ENCODE measurements at places on chromosomes 1 and 21.
A peak's percentile ranks its signal among the peaks of the same experiment; 100 is the strongest.

- no peak for DNase-seq
Observed at GRCh38 chr1:227883073-227883520, 64.6 kb downstream of the WNT9A start.

- no peak for DNase-seq
Observed at GRCh38 chr1:96842215-96842614, 120.6 kb downstream of the PTBP2 start.

DNA sequence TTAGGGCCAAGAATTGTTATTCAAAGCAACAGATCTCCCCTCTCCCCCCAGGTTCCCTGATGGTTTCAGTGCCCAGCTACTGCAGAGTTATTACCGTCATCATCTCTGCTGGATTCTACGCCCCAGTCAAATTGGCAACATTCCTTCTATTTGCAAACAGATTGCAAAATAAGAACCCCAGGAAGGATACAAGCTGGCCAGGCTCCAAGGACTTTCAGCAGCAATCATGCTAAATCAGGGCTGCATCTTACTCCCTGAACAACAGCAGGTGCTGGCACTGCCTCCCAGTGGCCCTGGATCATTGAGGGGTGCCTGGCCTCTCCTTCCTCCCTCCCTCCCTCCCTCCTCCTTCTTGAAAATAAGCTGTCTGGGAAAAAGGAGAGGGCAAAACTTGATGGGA is 521.6 kb upstream of the BEND5 start:
- peak; percentile 15 for DNase-seq

DNA sequence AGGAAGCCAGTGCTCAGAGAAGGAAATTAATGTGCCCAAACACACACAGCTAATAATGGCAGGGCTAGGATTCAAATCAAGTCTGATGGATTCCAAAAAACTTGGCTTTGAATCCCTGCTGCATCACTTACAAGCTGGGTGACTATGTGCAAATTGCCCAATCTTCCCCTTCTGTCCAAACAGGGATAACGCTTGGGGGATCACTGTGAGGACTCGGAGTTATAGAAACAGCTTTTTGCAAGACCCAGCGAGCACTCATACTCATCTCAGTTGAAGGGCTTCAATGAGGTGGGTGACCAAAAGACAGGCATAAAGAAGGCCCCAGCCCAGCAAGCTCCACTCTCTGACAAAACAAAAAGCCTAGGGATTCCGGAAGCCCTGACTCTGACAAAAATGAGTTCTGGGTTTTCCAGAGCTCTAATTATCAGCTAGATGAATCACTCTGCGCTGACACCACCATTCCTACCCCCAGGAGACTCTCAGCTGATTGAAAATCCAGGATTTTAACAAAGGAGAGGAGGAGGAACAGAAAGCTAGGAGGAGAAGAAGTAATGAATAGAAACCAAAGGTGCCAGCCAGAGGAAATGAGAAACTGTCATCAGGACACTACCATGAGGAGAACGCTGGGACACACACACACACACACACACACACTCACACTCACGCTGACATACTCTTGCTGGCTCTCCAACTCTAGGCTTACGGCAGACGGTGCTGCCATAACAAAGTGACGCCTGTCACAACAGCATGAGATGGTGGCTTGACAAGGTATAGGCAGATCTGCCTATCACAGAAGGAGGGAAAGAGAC is 1.6 kb upstream of the STK40 start:
- DNase-seq, result no peak

DNA sequence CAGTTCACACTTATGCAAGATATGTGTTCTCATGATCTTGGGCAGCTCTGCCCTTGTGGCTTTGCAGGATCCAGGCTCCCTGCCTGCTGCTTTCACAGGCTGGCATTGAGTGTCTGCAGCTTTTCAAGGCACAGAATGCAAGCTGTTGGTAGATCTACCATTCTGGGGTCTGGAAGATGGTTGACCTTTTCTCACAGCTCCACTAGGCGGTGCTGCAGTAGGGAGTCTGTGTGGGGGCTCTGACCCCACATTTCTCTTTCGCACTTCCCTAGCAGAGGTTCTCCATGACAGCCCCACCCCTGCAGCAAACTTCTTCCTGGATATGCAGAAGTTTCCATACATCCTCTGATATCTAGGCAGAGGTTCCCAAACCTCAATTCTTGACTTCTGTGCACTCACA is 500.5 kb downstream of the BRINP3 start:
- DNase-seq, result peak; percentile 22

DNA sequence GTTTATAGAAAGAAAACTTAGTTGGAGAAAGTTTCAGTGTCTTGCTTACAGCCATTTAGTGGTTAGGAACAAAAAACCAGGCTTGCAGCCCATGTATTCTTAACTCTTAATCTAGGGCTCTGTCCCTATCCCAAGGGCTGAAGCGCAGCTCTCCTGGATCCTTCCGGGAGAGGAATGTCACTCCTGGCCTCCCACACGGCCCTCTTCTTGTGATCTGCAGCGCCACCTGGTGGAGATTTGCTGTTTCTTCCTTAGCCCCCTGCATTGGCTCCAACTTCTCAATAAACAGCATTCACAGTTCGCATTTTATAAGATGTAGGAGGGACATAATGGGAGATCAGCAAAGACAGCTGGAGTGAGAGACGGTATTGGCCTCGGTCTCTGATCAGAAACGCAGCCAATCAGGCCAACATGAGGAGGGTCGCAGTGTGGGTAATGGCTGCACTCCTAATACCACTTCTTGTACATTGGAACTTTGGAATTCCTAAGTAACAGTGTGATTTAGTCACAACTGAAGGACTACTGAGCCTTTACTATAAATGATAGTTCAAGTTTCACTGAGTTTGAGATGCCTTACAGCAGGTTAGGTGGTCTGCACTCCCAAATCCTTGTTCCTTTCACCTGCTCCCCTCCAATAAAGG is 283.4 kb downstream of the ASTN1 start:
- DNase-seq, result peak; percentile 84

GRCh38 chr21:18832950-18833349 is 429.4 kb upstream of the TMPRSS15 start:
- no peak for DNase-seq

DNA sequence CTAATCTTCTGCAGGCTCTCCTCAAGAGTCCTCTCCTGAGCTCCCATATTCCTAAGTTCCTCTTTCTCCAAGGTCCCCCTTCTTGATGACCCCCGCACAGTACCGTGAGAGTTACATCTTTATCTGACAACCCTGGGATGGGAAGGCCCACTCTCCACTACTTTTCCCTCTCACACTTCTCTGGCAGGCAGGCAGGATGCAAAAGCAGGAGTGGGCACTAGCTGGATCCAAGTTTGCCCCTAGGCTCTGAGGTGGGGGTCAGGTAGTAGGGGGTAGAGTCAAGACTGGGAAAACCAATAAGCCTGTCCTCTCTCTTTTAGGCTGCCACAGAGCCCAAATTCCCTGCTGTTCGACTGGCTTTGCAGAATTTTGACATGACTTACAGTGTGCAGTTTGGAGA is 3.9 kb downstream of the NSUN4 start:
- DNase-seq, result no peak

GRCh38 chr1:2158272-2158671 is 36.3 kb downstream of the FAAP20 start:
- DNase-seq, result no peak

DNA sequence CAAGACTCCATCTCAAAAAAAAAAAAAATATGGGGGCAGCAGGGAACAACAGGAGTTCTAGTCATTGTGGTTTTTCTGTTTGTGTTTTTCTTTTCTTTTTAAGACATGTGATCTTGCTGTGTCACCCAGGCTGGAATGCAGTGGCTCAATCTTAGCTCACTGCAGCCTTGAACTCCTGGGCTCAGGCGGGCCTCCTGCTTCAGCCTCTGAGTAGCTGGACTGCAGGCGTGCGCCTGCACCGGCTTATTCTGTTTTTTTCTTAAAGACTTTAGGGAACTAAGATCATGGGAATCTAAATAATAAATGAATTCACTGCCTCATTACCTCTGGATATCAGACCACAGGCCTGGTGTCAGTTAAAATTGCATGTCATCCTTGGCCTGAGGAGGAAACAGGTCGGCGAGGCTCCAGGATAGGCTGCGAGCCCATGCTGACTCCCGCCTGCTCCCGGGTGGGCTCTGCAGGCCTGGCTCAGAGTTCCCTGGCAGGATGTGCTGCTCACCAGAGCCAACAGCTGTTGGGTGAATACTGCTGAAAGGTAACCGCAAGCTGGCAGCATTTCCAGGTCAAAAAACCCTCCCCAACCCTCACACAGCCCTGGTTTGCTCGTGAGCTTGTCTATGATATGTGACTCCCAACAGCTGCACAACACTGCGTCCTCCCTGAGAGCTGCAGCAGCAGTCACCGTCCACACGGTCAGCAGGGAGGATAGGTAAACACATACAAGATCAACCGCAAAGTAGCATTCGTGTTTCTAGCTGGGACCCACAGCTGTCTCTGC is 58.1 kb downstream of the SCCPDH start:
- no peak for DNase-seq

- DNase-seq, result no peak
Observed at GRCh38 chr21:45574691-45575090, 32.5 kb upstream of the SLC19A1 start.

GRCh38 chr21:25254491-25255174 is 352.6 kb downstream of the MRPL39 start:
- DNase-seq, result no peak

- no peak for DNase-seq
Observed at GRCh38 chr1:241590719-241591118, 49.5 kb downstream of the CHML start.

- no peak for DNase-seq
Observed at GRCh38 chr1:70587872-70588366, 176.9 kb downstream of the CTH start.

- DNase-seq, result no peak
Observed at GRCh38 chr1:212234431-212235395, 50.5 kb upstream of the PPP2R5A start.

DNA sequence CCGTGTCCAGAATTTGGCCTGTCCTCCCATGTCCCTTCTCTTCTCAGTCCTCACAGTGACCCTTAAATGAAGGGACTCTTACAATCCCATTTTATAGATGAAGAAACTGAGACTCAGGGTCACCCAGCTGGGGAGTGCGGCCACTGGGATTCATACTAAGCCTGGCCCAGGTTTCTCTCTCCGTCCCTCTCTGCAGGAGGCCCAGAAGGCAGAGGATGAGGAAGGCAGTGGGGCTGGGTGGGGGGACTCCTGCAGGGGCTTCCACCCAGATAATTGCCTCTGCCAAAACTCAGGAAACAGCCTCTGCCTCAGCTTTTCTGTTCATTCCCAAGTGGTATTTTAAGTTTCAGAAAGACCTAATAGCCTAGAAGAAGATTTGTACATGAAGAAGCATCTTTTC is 299.8 kb downstream of the MATN1 start:
- DNase-seq, result no peak

DNA sequence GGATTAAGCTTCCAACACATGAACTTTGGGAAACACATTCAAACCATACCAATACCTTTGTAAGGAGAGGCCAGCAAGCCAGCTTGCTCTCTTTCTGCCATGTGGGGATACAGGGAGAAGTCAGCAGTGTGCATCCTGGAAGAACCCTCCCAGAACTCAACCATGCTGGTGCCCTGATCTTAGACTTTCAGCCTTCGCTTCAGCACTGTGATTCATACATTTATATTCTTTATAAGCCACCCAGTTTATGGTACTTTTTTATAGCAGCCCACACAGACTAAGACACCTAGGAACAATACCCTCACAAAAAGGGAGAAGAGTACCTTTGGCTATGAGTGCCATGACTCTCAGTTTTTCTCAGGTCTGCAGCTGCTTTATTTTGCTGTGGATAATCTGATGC is 35.9 kb downstream of the C1orf87 start:
- no peak for DNase-seq

- no peak for DNase-seq
Observed at GRCh38 chr1:36204347-36204909, 19.8 kb upstream of the THRAP3 start.

GRCh38 chr1:101081496-101082488 is 56.2 kb upstream of the DPH5 start:
- no peak for DNase-seq

- no peak for DNase-seq
Observed at GRCh38 chr1:58346036-58346355, 200.5 kb downstream of the OMA1 start.

All from WTC11 (cell line).